Stimulated activated CD8-positive, alpha-beta memory T cell treated with anti-CD3 and anti-CD28 coated beads, Interleukin-4, amount 100 ng/mL, for 48 hours (primary cell): ENCODE measurements at places on chromosomes 4 and X.
A peak's percentile ranks its signal among the peaks of the same experiment; 100 is the strongest.

DNA sequence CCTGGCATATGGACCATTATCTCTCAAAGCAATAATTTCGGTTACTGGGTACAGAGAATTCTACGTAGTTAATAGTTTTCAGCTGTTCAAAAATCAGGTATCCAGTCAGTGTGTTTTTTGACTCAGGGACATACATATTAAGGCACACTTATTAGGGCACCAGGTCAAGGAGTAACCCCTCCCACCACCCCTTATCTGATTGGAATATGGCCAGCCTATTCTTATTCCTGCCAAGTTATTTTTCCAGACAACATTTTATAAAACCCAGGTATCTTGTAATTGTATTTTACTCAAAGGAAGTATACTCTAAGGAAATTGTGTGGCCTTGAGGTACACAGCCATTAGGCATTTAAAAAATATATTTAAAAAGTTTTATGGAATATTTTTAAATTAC lies 4.3 kb downstream of the ZFX start:
- no peak for DNase-seq

DNA sequence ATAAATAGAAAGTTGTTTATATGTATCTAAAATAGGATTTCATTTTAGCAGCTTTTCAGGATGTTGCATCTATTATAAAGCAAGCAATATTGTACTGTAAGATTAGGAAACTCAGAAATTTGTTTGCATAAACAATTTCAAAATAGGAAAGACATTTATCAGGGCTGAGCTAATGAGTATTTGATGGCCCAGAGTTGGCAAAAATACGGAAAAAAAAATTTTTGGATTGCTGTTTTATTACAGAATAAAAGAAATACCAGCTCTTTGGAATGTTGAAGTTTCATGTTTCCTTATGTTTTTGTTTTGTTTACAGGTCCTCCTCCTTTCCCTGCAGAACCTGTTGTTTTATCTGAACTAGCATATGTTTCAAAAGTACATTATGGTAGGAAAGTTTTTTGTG lies 14.5 kb downstream of the ADAD1 start:
- DNase-seq, result no peak

- DNase-seq, result no peak
Observed at GRCh38 chr4:59195839-59196238, 2004.3 kb upstream of the ADGRL3 start.

- peak; percentile 72 for DNase-seq
Observed at GRCh38 chrX:53263597-53264094, 17.7 kb downstream of the IQSEC2 start.

DNA sequence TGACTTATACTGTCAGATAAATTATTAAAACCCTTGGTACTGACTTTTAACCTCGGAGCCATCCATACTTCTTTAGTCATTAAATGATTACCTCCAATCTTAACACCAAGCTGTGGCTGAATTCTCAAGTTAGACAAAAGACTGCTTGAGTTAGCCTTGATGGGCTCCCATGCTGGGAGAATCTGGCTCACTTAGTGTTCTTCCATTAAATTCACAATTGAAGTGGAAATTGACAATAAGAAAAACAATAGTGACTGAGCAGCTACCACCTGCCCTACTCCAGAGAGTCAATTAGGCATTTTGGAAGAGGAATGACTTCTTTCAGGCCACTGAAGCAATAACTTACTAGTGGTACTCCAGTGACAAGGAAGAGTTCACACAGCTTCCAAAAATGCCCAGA lies 503.0 kb upstream of the CPXCR1 start:
- DNase-seq, result no peak

- no peak for DNase-seq
Observed at GRCh38 chrX:26889574-26889973, 573.6 kb downstream of the PPP4R3C start.

- no peak for DNase-seq
Observed at GRCh38 chr4:186772936-186773487, 49.4 kb upstream of the FAT1 start.

DNA sequence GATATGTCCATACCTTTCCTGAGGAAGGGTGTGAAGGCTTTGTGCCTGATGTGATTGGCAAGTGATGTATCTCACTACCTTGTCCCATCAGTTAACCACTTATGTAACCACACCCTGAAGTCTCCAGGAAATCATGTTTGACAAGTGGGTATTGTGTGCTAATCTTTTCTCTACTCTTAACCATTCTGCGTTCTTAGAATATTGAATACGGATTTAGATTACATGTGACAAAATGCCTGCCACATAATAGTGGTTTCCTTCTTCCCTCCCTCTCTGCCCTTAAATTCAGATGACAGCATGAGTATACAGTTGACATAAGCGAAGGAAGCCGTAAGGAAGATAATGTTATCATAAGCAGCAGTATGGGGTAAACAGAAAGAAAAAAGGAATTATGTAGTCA lies 108.4 kb downstream of the KLHL8 start:
- DNase-seq, result no peak
